ENCODE measurements at places on chromosomes 6 and 20. TPM values are rescaled to one million over a fixed set of nuclear protein-coding genes. Genes with fewer than 3 reads are reported as not detected.

DNA sequence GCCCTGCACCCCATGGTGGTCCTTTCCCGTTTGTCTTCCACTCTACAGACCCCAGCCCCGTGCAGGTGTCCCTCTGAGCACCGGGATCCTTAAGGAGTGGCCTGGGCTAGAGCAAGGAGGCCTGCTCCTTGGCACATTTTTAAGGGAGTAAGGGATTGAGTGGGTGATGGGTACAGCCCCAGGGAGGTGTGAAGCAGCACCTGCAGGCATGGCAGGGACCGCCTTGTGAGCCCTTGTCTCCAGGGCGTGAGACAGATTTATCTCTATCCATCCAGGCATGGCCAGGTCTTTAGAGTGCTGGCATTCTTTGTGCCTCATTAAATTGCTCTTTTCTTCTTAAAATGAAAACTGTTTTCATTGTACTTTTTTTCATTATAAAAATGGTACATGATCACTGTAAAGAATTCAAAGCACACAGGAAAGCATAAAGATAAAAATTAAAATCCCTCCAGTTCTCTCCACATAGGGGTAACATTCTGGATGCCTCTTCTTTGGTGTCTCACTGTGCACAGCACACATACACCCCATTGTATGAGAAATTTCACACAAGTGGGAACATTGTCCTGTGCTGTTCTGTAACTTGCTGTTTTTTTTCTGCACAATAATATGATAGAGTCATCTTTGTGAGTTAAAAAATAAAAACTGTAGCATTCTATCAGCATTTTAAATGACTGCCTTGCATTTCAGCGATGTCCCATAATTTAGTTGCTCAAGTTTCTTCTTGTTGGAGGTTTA is 31.9 kb upstream of the ZNF831 start:
- DNase-seq = no peak

DNA sequence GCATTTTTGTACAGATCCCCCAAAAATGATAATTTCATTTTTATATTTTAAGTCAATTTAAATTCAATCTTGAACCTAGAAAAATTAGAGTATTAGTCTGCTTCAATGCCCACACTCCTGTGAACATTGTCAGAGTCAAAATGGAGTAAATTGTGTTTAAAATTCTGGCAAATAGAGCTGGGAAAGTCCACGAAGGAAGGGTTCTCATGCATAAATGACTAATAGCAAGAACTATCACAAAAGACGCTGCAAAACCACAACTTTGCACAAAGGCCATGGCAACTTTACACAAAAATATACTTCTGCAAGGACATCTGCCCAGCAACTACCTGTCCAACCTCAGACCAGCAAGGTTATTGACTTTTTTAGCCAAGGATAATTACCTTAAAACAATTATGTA is 203.2 kb upstream of the SMLR1 start:
- DNase-seq = no peak

GRCh38 chr6:84979541-84979940 is 215.1 kb upstream of the TBX18 start:
- DNase-seq = no peak

GRCh38 chr6:79522609-79523008 is 14.6 kb downstream of the LCA5 start:
- no peak for DNase-seq

Gene POU5F1
- total RNA-seq = not detected

Data from CD4-positive, alpha-beta memory T cell (primary cell).